Spleen (tissue), 13 donors: ENCODE measurements at places on chromosomes 6 and 20. TPM values are rescaled to one million over a fixed set of nuclear protein-coding genes. Genes with fewer than 3 reads are reported as not detected.

DNA sequence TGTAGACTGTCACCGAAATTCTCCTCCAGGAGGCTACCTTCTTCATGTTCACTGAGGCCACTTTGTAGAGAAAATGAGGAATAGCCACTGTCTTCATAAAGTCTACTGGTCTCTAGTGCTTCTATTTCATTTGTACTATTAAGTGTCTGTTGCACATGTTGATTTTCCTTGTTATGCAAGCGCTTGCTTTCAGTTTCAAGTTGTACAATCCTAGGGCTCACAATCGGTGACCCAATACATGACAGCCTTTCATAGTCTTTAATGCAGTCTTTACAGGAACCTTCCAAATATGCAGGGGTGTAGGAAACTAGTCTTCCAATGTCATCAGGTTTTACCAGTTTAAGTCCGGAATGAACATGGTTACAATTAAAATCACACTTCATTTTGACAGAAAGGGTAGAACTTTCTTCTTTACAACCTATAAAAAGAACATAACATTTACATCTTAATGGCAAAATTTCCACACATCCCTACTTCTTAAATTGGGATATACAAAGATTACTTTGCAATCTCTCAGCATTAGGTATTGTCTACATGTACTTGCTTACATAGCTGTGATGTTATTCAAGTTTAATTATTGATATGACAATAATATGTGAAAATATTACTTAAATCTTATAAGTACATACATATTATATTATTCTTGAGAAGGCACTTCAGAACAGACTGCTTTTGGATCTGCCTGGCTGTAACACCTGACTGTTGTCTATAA lies 7.5 kb downstream of the FBXO5 start:
- peak overlapping the region; percentile 14 for H3K27ac ChIP-seq
- peaks cover 27% of the 10 kb centered on the region for H3K4me1 ChIP-seq
- H3K36me3 ChIP-seq = peaks cover 18% of the 10 kb centered on the region
- H3K4me3 ChIP-seq = no peak overlapping the region

DNA sequence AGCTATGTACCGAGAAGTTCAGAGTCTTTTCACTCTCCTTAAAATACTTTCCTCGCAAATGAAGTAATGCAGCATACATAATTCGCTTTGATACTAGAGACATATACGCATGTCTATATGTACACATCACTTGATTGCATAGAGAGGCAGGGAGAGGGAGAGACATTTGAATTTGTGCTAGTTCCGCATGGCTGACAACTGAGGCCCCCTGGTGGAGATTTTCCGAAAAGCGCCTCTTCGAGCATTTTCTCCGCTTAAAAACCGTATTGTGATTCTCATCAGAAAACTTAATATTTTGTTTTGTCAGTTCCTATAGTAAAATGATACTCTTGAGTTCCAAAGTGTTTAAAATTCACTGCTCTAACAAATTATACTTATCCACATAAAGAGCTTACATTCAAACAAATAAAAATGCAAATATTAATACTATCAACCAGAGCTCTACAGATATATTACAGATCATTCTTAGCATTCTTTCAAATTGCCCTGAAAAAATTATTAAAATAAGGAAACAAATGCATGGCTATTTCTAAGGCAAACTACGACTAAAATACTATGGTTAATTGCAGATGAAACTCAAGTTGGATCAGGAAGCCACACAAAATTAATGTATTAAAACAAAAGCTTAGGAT lies 637 bp downstream of the MYLK4 start:
- no peaks in the 10 kb centered on the region for H3K27me3 ChIP-seq
- H3K4me3 ChIP-seq = no peak overlapping the region
- peaks cover 6% of the 10 kb centered on the region for H3K4me1 ChIP-seq

TGM3 gene
- polyA plus RNA-seq = 0.64 TPM

GRCh38 chr6:37168811-37169495 lies 999 bp upstream of the PIM1 start:
- H3K4me1 ChIP-seq = peaks cover 57% of the 10 kb centered on the region
- DNase-seq = no peak
- peak overlapping the region; percentile 56 for H3K4me3 ChIP-seq
- H3K36me3 ChIP-seq = peaks cover 27% of the 10 kb centered on the region
- no peaks in the 10 kb centered on the region for H3K27me3 ChIP-seq

HEBP2 gene
- polyA plus RNA-seq = 9.5 TPM

GRCh38 chr6:112946051-112946450 lies 598.9 kb downstream of the RFPL4B start:
- H3K27me3 ChIP-seq = no peaks in the 10 kb centered on the region
- H3K36me3 ChIP-seq = no peaks in the 10 kb centered on the region
- H3K27ac ChIP-seq = no peak overlapping the region
- DNase-seq = no peak

OR2H2 gene
- not detected for polyA plus RNA-seq

NHLRC1 gene
- polyA plus RNA-seq = 2.4 TPM

- H3K4me1 ChIP-seq = no peaks in the 10 kb centered on the region
- no peaks in the 10 kb centered on the region for H3K27me3 ChIP-seq
- no peak overlapping the region for H3K4me3 ChIP-seq
- no peak for DNase-seq
- no peaks in the 10 kb centered on the region for H3K36me3 ChIP-seq
These were observed 11.5 kb downstream of the SDC4 start for GRCh38 chr20:45336530-45337366.

DNA sequence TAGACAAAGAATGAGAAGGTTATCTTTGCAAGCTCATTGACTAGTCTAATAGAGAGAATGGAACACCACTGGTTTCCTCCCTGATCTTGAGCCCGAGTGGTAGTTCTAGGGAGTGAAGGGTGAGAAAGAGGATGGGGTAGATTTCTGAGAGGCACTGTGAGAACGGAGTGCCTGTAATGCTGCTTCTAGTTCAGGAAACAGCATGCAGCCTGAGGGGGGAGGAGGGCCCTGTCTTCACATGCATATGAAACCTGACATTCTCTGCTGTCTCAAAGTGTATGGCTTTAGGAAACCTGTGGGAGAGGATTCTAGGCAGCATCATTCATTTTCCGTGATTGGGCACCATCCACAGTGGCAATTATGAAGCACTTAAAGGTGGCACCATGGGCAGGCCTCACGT lies 259.4 kb upstream of the MAN1A1 start:
- no peaks in the 10 kb centered on the region for H3K36me3 ChIP-seq
- H3K4me1 ChIP-seq = no peaks in the 10 kb centered on the region
- DNase-seq = no peak

DNA sequence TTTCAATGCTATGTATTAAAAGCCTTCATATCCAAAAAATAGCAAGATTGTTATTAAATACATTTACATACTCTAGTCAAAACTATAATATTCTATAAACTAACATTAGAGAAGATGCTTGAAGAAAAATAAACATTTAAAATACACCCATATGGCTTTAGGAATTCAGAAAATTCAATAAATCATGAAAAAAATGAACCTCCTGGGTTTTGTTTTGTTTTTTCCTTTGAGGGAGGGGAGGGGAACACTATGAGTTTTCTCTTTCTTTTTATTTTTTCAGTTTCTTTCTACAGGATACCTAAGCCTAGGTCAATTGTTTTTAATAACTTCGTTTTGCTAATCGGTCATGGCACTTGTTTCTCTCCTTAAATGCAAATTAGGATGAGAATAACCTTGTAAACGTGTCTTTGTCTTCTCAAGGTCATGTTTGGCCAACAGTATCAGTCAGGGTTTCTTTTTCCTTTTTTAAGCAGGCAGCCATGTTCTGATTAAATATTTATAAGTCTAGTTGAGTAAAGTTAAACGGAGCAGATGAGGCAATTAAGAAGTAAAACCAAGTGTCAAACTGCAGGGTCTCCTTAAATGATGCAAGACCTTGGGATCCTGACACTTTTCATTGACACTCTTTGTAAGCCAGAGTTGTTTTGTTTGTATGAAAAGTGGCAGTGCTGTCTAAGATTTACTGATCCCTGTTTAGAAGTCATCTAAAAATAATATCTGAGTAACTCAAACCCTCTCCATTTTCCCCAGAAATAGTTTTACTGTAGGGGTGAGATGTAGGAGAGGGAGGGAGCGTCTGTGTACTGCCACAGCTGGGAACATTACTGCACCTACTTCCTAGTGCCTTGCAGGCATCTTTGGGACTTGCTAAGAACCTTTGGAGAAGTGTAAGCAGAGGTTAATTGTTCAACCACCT lies 392.3 kb downstream of the PLCB1 start:
- no peaks in the 10 kb centered on the region for H3K36me3 ChIP-seq
- no peaks in the 10 kb centered on the region for H3K27me3 ChIP-seq
- H3K4me3 ChIP-seq = no peak overlapping the region
- no peak for DNase-seq
- no peak overlapping the region for H3K27ac ChIP-seq

- no peaks in the 10 kb centered on the region for H3K36me3 ChIP-seq
- no peak overlapping the region for H3K4me3 ChIP-seq
- no peaks in the 10 kb centered on the region for H3K4me1 ChIP-seq
- no peaks in the 10 kb centered on the region for H3K27me3 ChIP-seq
- DNase-seq = no peak
These were observed 12.2 kb upstream of the KCNK15 start for GRCh38 chr20:44733341-44734069.

ZSCAN31 gene
- polyA plus RNA-seq = 1.7 TPM
